ACHN (cell line): ENCODE measurements at places on chromosomes 7 and 10.

- DNase-seq: no peak
Measured at GRCh38 chr10:74871595-74872382, 45.4 kb downstream of the KAT6B start.

GRCh38 chr10:58079461-58079860 lies 188.2 kb downstream of the IPMK start:
- DNase-seq: no peak

- DNase-seq: no peak
Measured at GRCh38 chr10:36202881-36203280, 560.8 kb upstream of the FZD8 start.

DNA sequence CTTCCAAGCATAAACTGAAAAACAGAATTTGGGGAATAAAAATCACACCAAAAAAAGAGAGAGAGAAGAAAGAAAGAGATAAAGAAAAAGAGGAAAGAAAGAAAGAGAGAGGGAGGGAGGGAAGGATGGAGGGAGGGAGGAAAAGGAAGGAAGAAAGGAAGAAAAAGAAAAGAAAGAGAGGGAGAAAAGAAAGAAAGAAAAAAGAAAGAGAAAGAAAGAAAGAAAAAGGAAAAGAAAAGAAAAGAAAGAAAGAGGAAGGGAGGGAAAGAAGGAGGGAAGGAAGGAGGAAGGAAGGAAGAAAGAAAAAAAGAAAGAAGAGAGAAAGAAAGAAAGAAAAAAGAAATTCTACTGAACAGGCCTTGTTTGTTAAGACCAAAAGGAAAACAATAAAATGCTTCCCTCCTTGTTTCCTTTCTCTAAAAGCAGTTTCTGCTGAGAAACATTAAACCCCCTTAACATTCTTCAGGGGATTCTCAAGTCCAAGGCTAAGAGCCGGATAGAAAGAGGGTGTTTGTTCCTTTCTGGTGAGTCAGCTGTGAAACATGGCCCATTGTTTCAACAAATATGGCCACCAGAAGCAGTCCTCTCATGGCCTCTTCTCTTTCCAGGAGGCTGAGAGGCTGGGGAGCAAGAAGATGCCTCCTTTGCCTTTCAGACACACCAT lies 46.9 kb upstream of the GPAM start:
- no peak for DNase-seq

- DNase-seq: no peak
Measured at GRCh38 chr7:106127984-106128780, 16.1 kb upstream of the SYPL1 start.

GRCh38 chr10:100130831-100131230 lies 49.2 kb upstream of the CPN1 start:
- DNase-seq: no peak

DNA sequence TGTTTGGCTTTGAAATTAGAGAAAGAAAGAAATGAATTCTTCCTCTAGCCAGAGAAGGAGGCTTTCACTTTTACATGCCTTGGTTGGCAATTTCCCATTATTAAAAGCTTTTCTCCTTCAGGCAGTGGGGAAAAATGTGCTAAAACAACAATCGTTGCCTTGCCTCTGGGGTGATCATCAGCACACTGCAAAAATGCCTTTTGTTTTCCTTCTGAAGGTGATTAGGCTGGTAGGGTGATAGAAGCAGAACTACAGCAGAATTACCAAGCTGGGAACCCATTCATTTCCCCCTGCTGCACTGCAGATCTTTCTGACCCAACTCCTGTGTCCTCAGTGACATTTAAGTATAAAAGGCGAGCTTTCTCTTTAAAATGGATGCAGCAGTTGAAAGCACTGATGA lies 22.2 kb downstream of the ANK3 start:
- DNase-seq: no peak

DNA sequence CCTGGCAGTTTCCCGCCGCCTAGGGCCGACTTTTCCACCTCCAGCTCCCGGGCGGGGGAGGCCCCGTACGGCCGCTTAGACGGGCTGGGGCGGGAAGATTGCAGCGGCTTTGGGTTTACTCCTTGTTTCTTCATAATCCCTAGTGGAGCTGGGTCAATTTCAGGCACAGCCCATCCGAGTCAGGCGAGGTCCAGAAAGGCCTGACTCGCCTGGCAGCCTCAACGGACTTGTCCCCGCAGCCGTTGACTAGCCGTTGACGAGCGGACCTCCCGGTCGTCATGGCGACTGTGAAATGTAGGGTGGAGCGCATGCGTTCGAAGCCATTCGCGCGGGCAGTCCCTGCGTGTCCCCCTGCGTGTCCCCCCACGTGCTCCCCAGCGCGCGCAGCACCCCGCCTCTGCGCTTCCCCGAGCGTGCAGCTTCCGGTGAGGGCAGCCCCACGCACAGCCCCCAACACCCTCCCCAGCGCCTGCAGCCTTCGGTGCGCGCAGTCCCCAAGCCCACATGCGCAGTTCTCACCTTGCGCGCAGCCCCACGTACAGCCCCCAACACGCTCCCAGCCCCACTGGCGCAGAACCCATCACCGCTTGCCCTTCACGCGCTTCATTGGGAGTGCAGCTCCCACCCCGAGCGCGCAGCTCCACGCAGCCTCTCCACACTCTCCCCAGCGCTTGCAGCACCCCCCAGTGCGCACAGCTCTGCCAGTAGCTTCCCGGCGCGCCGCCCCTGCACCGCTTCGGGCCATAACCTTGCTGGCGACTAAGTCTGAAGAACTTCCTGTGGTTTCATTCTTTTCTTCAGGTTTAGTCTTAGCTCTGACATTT lies 67.8 kb downstream of the TBX20 start:
- peak; percentile 88 for DNase-seq

GRCh38 chr7:67008260-67008659 lies 11.6 kb downstream of the TYW1 start:
- no peak for DNase-seq

GRCh38 chr7:44063894-44064651 lies 1.3 kb downstream of the PGAM2 start:
- no peak for DNase-seq

- no peak for DNase-seq
Measured at GRCh38 chr7:67716729-67717128, 720.1 kb downstream of the TYW1 start.

DNA sequence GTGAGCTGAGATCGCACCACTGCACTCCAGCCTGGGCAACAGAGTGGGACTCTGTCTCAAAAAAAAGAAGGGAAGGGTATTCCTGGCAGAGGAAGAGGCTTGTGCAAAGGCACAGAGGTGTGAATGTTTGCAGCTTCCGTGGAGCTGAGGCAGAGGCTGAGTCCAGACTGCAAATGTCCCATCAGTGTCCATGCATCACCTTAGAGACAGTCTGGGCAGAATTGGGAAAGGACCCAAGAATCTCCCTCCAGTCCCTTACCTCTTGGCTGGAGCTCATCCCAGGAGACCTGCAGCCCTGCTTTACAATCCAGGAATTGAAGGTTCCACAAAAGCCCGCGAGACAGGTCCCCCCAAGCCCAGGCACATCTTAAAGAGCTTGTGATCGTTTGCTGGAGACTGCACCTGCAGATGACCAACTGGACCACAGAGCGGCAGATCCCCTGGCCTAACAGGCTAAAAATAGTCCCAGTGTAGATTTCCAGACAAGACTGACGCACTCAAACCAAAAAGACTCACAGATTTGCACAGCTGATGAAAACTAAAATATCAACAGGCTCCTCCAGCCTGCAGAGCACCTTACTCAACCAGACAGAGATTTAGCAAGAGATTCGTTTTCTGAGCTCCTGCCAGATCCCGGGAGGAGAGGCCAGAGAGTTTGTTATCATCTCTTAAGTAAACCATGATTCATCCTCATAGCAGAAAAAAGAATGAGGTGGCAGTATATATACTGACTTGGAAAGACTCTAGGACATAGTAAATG lies 22.9 kb upstream of the NANOS1 start:
- peak; percentile 82 for DNase-seq

- no peak for DNase-seq
Measured at GRCh38 chr7:116306409-116307048, 96.2 kb downstream of the TES start.
